WERI-Rb-1 (cell line): ENCODE measurements at places on chromosomes 1 and 21.

DNA sequence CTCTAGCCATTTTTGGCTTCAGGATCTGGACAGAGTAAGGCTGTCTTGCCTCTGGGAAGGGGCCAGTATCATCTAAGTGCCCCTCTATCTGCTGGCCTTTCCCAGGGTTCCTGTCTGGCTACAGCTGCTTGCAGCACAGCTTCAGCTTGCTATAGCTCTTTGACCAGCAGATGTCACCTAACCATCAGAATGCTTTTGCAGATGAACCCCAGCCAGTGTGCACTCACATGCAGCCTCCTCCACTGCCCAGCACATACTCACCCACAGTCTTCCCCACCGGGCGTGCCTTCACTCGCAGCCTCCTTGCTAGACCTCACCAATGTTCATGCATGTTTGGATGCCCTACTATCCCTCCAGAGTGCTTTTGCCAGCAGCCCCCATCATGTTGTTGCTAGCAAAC, 769.0 kb downstream of the BRINP3 start:
- DNase-seq = peak; percentile 10

DNA sequence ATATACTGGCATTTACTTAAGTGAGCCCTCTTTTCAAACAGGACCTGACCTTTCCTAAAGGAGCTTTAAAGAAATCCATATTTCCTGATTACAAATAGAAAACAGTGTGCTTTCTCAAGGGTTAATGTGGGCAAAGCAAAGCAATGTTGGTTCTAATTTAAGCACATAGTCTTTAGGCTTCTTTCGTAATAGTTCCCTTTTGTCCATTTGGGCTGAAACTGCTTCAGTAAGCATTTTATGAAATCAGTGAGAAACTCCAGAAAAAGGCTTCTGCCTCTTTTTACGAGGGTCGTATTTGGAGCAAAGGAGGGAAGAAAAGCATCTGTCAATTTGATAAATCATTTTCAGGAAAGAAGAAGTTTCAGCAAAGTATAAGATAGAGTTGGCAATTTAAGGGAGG, 331.2 kb downstream of the KIF26B start:
- no peak for DNase-seq

DNA sequence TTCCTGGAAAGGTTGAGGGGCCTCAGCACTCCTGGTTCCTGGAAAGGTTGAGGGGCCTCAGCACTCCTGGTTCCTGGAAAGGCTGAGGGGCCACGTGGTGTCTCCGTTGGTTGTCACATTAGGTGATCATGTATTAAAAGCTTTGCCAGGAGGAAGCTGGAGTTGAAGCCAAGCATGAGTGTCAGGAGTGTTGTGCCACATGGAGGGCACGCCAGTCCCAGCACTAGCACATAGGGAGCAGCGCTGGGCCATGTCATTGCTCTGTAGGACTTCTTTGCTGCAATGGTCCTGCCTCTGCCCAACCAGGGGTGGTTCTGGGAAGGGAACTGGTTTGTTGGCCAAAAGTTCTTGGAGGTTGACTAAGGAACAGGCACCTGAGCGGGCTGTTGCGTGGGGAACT, 13.3 kb downstream of the ATP5PO start:
- DNase-seq = no peak

- no peak for DNase-seq
Measured at GRCh38 chr1:1517973-1518620, 6.1 kb downstream of the ATAD3A start.

DNA sequence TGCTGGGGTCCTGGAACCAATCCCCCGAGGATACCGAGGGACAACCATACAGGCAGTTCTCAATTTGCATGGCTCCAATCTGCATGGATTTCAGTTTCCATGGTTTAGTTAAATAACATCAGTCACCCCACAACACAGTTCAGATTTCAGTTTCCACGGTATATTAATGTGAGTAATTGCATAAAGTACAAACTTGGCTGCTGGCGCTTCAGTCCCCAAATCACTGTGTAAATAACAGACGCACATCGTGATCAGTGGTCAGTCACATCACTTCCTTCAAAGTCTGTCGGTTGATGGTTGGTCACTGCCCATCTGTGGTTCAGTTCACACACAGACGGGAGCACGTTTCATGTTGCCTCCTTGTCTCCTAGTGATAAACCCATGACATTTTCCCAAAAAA, 66.4 kb upstream of the LPGAT1 start:
- no peak for DNase-seq

- no peak for DNase-seq
Measured at GRCh38 chr1:27872802-27873551, 633 bp downstream of the THEMIS2 start.

- DNase-seq = peak; percentile 50
Measured at GRCh38 chr1:221687836-221688487, 53.9 kb downstream of the DUSP10 start.

GRCh38 chr1:207752456-207752998, 673 bp downstream of the CD46 start:
- DNase-seq = peak; percentile 72

- DNase-seq = no peak
Measured at GRCh38 chr1:174923820-174924219, 75.9 kb upstream of the CACYBP start.

DNA sequence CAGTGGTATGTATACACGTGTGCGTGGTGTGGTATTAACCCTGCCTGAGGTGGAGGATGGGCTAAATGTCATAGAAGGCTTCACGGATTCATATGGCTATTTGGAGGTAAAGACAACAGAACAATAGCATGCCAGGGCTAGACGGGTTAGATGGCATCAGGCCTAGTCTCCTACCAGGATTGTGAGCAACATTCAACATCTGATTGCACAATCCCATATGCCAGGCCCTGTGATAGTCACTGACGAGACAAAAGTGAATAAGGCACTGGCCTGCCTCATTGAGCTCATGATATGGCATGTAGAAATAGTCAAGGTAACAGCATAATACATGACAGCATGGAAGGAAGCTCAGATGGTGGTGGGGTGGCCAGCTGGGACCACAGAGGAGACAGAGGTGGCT, 167.1 kb upstream of the BEND5 start:
- DNase-seq = no peak

- no peak for DNase-seq
Measured at GRCh38 chr1:8437347-8437746, 119.4 kb downstream of the SLC45A1 start.

- DNase-seq = no peak
Measured at GRCh38 chr1:59506952-59507351, 210.1 kb downstream of the FGGY start.

DNA sequence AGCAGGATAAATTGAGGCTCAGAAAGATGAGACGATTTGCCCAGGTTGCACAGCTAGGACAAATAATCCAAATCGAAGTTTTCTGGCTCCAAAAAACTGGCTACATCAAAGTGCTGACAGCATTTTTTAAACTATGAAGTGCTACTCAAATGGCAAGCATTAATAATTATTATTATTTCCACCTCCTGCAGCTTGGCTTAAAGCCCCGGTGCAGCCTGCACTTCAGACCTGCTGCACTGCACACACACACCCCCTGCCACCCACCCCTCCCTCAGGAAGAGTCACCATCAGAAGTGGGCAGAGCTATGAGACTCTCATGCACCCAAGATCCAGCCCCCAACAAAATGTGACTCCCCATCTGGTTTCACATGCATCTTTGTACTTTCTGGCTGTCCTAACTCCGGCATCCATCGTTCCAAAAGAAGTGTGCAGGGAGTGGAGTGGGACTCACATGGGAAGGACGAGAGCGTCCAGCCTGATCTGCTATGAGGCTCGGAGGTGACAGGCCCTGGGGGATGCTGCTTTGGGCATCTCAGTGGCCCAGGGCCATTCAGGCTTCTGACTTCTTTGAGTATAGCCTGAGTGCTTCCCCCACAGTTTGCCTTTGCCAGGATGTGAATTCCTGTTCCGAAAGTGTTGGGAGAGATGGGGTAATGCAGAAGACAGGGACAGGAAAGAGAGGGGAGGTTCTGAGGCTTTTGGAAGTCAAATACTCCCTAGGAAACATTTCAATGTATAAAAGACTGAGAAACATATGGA, 65.0 kb upstream of the FAM20B start:
- DNase-seq = no peak

GRCh38 chr1:195763907-195764374, 844.3 kb downstream of the KCNT2 start:
- DNase-seq = no peak

DNA sequence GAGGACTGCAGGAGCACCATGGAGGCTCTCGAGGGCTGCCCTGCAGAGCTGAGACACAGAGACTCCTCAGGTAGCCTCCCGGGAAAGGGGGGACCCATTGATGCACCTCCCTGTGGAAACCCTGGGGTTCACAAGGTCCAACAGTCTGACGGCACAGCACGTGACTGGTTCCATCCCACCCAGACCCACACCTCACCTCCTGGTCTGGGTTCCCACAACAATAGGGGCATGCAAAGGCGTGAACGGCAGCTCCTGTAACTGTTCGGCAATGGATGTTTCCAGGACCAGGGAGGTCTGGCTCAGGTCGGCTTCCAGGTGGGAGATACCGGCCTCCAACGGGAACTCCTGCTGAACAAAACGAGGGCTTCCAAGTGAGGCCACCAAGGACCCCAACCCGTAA, 86.8 kb downstream of the NPHP4 start:
- no peak for DNase-seq

DNA sequence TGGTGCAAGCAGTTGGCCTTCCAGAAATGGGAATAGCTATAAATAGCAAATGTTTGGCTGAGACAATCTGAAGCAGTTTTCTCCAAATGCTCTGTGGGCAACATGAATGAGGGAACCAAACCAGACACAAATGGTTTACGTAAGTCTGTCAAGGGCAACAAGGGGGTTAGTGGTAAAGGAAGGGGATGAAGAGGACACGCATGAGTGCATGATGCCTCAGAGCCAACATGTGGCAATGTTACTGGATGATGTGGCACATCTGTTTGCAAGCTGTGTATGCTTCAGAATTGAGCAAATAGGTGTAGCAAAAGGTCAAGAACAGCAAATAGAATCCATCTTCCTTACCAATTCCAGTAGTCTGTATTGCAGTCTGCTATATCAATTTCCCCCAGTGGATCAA, 76.3 kb upstream of the LMO4 start:
- DNase-seq = no peak

DNA sequence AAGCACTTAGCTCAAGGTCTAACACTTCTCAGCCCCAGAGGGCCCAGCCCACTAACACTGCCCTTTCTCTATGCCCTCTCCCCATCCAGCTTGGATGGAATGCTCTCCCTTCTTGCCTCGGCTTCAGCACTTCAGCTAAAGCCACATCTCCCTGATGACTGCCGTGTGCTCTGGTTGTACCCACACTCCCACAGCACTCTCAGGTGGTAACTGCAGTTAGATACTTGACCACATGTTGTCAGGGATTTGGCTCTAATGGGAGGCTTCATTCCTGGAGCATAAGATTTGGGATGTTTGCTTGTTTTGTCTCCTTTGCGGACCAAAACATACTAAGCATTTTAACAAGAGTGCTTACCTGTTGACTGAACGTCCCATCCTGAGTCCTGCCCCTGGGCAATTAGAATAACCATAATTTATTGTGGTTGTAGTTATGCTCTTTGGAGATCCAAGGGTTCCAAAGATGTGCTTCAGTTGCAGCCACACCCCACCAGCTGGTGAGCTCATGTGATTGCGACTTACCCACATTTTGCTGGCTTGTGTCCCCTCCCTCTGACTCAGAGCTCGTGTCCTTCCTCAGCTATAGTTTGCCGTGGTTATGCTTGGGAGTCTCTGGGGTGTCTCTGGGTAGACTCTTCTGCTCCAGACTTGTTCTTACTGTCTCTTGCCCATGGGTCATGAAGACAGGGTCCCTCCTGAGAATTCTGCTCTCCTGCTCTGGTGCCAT, 7.7 kb upstream of the SLC26A9 start:
- no peak for DNase-seq
